ENCODE measurements at places on chromosomes 16 and 17.
A peak's percentile ranks its signal among the peaks of the same experiment; 100 is the strongest.

DNA sequence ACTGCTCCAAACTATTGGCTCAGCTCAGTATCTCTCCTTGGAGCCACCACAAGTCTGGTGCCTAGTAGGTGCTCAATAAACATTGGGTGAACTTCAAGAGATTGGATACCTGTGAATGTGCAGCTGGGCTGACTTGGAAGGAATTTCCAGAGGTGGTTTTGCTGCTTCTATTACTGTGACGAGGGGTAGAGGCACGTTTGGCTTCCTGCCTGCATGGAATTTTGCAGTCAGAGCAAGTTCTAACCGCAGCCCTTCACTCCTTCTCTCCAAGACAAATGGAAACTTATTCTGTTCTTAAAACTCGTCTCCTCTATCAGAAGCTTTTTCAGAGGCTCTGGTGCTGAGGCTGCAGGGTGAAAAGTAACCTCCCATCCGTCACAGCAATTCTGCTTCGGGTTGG, 342.5 kb downstream of the CPPED1 start:
- no peak for DNase-seq

DNA sequence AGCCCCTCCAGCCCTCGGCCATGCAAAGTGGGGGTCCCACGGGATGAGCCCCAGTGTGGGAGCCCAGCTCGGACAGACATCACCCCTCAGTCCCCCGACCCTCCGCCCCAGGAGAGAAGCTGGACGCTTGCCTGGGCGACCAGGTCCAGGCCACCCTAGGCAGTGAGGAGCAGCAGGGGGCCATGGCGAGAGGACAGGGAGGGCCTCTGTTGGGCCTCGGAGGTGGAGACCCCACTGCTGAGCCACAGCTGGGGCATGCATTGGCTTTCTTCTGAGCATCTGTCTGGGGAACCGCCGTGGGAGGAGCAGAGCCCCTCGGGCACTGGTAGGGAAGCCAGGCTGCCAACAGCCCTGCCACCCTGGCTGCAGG, 13.0 kb downstream of the ACTG1 start:
- DNase-seq, result no peak

GRCh38 chr17:76709077-76709950, 1.5 kb downstream of the MXRA7 start:
- DNase-seq, result peak; percentile 38

- no peak for DNase-seq
Observed at GRCh38 chr17:4007346-4008081, 43.3 kb upstream of the ATP2A3 start.

GRCh38 chr16:11697319-11697718, 29.1 kb downstream of the SNN start:
- DNase-seq, result no peak

GRCh38 chr16:85261204-85261603, 148.9 kb upstream of the CIBAR2 start:
- no peak for DNase-seq

GRCh38 chr16:64615630-64616280, 506.1 kb downstream of the CDH11 start:
- no peak for DNase-seq

Data from DMS79 (cell line).